Left ventricle myocardium superior (tissue), 1 donor: ENCODE measurements at places on chromosomes 1 and 21.
A peak's percentile ranks its signal among the peaks of the same experiment; 100 is the strongest.

- DNase-seq: no peak
Observed at GRCh38 chr21:38917043-38917774, 111.5 kb downstream of the ETS2 start.

- no peak for DNase-seq
Observed at GRCh38 chr1:174874331-174875053, 125.3 kb upstream of the CACYBP start.

DNA sequence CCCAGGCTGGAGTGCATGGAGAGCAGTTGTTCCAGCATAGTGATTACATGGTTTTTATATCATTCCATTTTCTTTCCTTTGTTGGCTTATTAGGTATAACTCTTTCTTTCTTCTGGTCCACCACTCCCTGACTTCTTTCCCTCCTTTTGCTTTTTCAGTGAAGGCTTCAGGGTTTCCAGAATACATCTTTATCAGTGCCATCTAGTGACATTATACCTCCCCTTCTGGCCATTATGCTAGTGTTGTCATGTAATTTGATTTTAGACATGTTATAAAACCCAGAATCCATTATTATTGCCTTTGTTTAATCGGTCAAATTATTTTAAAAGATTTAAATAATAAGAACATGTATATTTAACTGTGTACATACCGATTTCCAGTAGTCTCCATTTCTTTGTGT is 10.6 kb downstream of the RNU1-1 start:
- no peak for DNase-seq

DNA sequence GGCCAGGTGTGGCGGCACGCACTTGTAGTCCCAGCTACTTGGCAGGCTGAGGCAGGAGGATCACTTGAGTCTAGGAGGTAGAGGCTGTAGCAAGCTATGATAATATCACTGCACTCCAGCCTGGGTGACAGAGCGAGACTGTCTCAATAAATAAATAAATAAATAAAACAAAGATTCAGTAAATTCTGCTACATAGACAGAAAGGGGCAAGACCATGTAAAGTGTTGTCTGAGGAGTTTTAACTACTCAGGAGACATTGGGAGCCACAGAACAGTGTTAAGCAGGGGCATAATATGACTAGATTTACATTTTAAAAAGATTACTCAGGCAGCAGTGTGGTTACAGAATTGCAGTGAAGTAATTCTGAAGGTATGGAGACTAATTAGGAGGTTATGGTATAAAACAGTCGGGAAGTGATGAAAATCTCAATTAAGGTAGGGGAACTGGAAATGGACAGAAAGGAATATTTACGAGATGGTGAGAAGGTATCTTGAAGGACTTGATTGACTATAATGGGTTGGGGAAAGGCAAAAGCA is 94.7 kb downstream of the ATP1B1 start:
- DNase-seq: no peak

- DNase-seq: peak; percentile 31
Observed at GRCh38 chr1:168372861-168373371, 92.2 kb downstream of the TBX19 start.

DNA sequence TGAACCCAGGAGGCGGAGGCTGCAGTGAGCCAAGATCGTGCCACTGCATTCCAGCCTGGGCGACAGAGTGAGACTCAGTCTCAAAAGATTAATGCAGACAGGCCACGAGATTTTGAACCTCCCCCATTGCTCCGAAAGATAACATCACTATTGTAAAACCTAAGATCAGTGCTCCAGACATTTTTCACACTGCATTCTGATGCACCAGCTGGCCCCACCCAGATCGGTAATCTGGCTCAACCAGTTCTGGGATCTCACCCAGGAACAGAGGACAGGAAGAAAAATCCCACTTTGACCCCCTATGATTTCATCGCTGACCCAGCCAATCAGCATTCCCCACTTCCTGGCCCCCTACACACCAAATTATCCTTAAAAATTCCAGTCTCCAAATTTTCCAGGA is 10.7 kb upstream of the CSRP1 start:
- DNase-seq: no peak

DNA sequence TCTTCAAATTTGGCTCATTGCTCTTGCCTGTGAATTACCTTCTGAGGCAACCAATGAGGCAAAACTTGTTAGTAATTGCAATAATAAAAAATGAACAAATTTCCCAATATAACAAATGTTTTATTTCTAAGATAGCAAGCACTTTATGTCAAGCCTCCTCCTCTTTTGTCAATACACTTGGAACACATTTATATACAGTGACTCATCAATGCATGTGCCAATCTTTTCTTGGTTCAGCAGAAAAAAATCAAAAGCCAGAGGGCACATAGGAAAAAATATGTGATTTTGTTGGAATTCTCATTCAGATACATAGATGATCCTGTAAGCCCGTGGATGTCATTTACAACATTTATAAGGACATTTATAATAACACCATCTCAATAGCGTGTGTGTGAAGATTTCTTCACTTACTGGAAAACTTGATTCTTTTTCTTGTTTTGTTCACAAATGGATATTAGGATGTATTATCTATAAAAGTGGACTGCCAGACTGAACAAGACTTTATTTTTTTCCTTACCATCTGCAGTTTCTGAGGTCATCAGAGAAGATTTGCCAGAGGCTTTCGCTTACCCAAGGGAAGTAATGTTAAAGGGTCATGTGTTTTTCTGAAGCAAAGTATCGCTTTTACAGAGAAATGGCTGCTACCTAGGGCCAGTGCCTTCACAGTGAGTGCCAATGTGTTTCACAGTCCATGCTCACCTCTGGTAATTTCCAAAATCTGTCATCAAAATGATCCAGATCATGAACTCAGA is 645.7 kb upstream of the PTBP2 start:
- DNase-seq: no peak

DNA sequence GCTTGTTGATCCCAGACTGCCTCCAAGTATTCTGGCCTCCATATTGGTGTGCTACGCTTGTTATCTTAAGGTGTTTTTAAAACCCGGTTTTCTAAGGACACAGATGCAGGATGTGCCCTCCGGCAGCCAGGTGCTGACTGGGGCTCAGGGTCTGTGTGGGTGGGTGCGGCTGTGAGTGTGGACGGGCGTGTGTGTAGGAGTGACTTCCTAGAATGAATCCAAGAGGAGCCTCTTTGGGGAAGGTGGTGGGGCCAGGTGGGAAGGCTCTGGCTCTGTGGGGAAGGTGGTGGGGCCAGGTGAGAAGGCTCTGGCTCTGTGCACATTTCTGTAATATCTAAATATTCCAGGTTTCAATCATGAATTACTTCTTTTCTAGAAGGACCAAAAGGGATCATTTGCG is 12.8 kb upstream of the TSPEAR start:
- DNase-seq: no peak

- peak; percentile 38 for DNase-seq
Observed at GRCh38 chr1:234326497-234327366, 46.5 kb upstream of the COA6 start.

DNA sequence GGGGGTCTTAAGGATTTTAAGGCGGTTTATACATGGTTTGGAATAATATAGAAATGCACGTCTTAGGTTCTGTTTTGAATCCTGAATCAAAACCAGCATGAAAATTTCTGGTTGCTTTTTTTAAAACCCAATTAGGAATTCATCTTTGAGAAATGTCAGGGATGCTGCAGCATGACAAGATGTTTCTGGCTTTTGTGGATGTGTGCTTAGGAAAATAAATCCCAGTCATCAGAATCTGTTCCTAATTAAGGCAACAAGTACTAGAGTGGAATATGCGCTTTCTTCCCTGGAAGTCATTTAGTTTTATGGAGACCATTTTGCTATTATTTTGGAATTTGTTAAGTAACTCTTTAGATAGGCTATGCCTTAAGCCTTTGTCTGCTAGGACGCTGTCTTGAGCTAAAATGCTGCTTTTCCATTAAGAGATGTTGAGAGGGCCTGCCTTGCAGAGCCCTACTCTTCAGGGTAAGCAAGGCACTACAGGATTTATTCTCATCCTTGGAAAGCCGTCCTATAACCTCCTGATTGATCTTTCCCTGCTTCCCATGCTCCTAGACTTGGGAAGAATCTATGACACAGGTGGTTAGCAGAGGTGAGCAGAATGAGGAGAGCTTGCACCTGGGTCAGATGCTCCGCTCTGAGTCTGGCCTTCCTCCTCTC is 332.8 kb downstream of the DISC1 start:
- no peak for DNase-seq

GRCh38 chr21:43829161-43829560 is 35.9 kb upstream of the AGPAT3 start:
- DNase-seq: no peak
